ENCODE measurements at places on chromosomes 1 and 21.

DNA sequence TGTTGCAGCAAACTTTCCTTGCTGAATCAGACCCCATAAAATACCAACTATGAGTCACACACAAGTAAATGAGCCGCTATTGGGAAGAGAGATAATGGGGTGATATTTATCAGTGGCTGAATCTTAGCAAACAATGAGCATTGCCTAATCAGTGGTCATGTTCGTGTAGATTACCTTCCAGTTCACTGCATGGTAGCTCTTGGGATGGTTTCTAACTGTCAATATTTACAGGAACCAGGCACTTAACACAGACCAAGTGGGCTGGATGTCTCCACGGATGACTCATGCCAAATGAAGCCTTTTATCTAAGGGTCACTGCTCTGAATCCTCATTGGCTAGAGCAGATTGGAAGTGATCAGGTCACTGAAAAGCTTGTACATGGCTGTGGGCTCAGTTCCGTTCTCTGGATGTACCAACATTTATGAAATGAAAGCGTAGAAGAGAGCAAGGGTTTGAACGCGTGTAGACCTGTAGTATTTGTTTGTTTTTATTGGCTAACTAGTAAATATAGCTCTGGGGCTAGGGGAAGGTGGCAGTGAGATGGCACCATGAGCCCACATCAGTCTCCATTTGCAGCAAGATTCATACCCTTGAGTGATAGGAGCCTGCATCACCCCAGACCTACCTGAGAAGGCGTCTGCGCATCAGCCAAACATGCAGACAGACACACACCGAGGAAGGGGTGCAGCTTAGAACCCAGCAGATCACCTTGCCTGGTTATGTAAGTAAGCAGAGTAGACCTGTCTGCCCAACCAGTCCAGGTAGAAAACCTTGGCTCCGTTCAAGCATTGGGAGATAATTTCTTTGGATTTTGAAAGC, 153.3 kb downstream of the TOMM20 start:
- no peak for DNase-seq

DNA sequence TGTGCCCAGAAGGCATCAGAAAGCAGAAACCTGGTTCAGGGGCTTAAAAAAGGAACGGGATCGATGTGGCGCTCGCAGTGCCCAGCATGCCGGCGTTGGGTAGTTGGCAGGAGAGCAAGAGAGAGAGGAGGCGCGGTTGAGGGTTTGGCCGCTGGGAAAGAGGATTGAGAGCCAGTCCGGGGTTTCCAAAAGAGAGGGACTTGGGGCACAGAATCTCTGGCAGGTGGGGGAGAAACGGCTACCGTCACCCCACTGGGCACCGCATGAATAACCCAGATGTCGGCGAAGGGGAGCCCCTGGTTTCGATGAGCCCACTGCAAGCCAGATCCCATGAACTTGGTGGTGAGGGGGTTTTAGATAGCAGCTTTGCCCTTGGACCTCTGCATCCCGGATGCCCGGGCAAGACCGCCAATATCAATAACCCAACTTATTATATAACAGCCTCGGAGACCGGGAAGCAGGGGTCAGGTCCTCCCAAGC, 60.4 kb upstream of the ACOT11 start:
- DNase-seq = no peak

- no peak for DNase-seq
These were observed 12.4 kb downstream of the EPB41 start for GRCh38 chr1:28926629-28927265.

DNA sequence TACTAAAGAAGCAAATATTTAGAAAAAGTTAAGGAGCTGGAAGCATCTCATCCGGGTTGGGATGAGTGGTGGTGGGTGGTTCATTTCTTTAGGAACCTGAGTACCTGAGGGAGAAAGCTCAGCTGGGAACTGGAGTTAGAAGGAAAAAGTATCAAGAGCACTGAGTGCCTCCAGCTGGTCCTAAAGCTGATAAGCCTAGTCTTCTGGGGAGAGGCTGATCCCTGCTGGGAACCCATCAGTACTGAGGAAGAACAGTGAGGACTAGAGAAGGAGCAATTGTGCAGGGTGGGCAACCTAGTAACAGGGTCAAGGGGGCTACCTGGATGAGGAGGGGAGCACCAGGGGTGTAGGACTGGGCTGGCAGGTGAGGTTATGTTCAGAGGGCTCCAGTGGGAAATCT, 89.5 kb downstream of the RUNX1 start:
- DNase-seq = no peak

- DNase-seq = no peak
These were observed 55.4 kb downstream of the MATN1 start for GRCh38 chr1:30668024-30668423.

- DNase-seq = no peak
These were observed 8.1 kb downstream of the SOD1 start for GRCh38 chr21:31667639-31668038.

GRCh38 chr1:9559673-9560072, 20.4 kb downstream of the SLC25A33 start:
- DNase-seq = no peak

GRCh38 chr1:1347663-1348419, 1.4 kb downstream of the DVL1 start:
- no peak for DNase-seq

- DNase-seq = no peak
These were observed 299.1 kb downstream of the CAMTA1 start for GRCh38 chr1:7084232-7084894.

GRCh38 chr1:209389258-209389657, 194.3 kb upstream of the CAMK1G start:
- no peak for DNase-seq

- no peak for DNase-seq
These were observed 1.1 kb downstream of the DPYD start for GRCh38 chr1:97919585-97920261.

GRCh38 chr1:84077476-84078107, 66.5 kb upstream of the PRKACB start:
- DNase-seq = peak; percentile 89

- DNase-seq = no peak
These were observed 55.3 kb downstream of the RIMS3 start for GRCh38 chr1:40610156-40610555.

GRCh38 chr1:63135174-63135512, 187.2 kb upstream of the FOXD3 start:
- DNase-seq = no peak

DNA sequence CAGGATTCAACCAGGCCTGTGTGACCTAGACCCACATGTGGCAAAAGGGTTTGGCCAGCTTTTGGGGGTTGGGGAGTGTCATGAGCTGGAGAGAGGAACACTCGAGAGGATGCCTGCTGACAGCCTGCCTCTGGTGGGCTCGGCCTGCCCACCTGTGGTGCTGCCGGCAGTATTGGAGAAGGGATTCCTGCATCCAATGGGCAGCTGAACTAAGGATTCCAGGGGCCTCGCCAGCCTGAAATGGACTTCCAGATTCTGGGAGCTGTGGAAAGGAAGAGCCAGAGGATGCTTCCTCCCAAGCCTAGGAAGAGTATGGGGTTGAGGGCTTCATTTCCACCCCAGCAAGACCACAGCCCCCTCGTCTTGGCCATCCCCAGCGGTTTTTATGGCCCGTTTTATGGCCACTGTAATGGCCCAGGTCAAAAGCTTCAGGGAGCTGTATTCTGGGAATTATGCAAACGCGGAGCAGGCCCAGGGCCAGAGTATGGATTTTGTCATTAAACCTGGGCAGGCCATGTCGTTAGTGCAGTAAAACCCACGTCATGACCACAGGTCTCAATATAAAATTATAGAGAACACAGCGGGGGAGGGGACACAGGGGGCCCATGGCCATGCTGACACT, 63.6 kb downstream of the TMEM53 start:
- DNase-seq = no peak

GRCh38 chr1:172733815-172734214, 74.9 kb downstream of the FASLG start:
- DNase-seq = no peak

DNA sequence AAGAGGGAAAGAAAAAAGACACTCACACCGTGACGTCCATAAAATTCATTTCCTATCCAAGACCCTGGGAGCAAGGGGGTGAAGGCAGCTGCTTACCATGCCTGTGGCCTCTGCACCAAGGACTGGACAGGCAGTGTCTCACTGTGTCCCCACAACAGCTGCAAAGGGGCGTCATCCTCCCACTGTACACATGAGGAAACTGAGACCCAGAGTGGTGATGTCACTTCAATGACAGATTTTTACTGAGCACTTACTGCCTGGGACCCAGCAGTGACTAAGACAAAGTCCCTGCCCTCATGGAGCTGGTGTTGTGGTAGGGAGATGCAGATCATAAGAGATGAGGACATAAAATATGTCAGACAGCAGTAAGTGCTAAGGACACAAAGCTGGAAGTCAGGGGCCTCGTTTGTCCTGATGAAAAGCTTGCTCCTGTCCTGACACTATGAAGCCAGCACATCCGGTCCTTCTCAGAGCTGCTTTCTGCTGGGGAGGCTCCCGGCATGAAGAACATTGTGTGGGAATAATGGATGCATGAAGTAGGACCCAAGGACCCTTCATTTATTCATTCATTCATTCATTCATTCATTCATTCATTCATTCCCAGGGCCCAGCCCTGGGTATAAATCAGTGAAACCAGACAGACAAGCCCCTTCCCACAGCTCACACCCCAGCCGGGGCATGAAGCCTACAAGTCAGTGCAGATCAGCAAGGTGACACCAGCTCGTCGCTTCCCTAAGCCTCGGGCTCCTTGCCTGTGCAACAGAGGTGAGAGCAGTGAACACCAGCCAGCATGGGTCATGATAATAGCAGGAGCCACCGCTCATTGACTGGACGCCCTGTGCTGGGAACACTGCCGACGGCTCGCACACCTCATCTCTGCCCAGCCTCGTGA, 473.7 kb downstream of the MATN1 start:
- DNase-seq = no peak

GRCh38 chr21:42456457-42456856, 39.6 kb downstream of the RSPH1 start:
- DNase-seq = peak; percentile 42

GRCh38 chr1:104878203-104878909, 1128.7 kb downstream of the AMY1C start:
- DNase-seq = no peak

GRCh38 chr1:33007190-33008050, 29.3 kb downstream of the AK2 start:
- DNase-seq = no peak

- DNase-seq = no peak
These were observed 12.8 kb upstream of the NRIP1 start for GRCh38 chr21:15077529-15078145.

DNA sequence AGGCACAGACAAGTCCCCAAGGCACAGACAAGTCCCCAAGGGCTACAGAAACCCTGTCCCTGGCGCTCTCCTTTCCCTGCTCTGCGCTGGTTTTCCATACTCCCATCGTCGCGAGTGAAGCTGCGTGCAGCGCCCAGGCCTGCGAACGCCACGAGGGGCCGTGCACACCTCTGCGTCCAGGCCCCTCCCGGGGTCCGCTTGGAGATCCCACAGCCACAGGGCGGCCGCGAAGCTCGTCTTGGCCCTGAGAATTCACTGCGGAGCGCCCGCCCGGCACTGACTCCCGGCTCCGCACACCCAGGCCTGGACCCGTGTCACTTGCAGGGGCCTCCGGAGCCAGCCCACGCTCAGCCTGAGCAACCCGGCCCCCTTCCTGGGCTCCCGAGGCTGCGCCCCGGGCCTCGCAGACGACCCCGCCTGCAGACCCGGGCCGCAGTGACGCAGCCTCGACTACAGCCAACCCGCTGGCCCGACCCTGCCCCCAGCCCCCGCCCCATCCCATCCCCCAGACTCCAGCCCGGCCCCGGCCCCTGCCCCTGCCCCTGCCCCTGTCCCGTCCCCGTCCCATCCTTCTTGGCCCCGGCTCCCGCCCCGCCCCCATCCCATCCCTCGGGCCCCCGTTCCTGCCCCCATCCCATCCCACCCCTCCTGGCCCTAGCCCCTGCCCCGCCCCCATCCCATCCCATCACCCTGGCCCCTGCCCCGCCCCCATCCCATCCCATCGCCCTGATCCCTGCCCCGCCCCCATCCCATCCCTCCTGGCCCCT, 841 bp downstream of the POFUT2 start:
- no peak for DNase-seq

- no peak for DNase-seq
These were observed 16.8 kb downstream of the CNST start for GRCh38 chr1:246583056-246583440.

DNA sequence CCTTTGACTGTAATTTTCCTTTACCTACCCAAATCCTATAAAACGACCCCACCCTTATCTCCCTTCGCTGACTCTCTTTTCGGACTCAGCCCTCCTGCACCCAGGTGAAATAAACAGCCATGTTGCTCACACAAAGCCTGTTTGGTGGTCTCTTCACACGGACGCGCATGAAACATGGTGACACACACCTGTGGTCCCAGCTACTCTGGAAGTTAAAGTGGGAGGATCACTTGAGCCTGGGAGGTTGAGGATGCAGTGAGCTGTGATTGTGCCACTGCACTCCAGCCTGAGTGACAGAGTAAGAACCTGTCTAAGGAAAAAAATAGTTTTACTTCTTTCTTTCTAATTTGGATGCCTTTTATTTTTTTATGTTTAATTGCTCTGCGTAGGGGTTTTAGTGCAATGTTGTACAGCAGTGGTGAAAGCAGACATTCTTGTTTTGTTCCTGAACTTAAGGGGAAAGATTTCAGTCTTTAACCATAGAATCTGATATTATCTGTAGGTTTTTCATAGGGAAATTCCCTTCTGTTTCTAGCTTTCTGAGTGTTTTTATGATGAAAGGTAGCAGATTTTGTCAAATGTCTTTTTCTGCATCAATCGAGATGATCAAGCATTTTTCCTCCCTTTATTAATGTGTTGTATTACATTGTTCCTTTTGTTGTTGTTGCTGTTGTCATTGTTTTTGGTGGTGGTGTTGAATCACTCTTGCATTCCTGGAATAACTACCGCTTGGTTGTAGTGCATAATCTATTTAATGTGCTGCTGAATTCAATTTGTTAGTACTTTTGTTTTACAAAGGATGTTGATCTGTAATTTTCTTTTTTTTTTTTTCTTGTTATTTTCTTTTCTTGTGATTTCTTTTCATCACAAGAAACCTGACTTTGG, 497.4 kb downstream of the DISC1 start:
- DNase-seq = no peak

DNA sequence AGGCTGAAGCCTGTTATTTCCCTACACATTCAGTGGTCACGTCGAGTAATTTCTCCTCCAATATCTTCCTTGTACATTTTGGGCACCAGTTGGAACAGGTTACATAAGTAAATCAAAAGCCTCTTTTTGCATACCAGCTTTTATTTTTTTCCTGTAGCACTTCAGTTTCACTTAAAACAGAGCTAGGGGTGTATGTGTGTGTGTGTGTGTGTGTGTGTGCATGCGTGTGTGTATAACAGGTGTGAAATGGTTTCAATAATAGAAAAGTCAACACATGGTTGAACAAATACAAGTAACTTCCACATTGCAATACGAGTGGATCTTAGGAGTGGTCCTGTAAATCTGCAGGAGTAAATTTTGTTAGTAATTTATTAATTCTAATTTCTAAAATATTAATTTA, 3.0 kb upstream of the MAN1A2 start:
- no peak for DNase-seq

Measured in activated naive CD8-positive, alpha-beta T cell treated with anti-CD3 and anti-CD28 coated beads for 36 hours (primary cell).